Nucleus accumbens (tissue), 56 donors: ENCODE measurements at places on chromosomes 16 and 17.

DNA sequence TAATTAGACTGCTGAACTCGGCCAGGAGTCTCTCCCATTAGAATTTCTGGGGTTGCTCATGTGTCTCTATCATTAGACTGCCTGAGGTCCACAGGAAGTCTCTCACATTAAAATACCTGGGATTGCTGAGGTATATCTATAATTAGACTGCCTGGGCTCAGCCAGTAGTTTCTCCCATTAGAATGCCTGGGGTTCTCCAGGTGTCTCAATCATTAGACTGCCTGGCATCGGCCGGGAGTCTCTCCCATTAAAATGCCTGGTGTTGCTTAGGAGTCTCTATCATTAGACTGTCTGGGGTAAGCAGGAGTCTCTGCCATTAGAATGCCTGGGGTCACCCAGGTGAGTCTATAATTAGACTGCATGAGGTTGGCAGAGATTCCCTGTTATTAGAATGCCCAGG lies 2233.4 kb downstream of the TP53TG3F start:
- DNase-seq, result no peak

DNA sequence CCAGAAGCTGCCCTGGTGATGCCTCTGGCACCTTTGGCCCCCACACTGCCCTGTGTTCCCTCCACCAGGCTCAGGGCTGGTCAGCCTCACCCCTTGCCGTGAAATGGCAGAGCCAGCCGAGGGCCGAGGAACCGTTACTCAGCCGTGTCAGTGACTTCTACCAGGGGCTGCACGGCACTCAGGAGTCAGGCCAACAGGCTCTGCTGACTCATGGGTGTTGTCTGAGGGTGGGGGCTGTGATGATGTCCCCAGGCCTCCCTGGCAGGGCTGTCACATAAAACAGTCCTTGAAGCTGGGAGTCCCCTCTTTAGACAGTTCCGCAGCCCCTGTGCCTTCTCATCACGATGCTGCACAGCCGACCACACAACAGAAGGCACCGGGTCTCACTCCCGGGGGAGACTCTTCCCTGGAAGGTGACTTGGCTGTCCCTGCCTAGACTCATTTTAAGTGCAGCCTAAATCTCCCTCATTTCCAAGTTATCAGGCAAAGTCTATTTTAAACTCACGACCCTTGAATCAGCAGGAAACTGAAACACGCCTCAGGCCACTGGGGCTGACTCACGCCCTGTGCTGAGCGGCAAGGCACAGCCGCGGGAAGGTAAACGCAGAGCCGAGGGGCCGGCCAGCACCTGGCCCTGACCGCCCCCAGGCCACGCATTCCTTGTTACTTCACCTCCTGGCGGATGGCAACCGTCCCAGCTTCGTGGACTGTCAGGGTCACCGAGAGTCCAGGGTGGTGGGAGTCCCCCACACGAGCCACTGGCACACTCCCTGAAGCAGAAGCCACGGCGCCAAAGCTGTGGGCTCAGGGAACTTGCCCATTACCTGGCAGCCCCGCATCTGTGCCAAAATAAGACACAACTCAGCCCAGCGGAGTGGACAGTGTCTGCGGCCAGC lies 102.6 kb downstream of the ZNF778 start:
- no peak for DNase-seq

DNA sequence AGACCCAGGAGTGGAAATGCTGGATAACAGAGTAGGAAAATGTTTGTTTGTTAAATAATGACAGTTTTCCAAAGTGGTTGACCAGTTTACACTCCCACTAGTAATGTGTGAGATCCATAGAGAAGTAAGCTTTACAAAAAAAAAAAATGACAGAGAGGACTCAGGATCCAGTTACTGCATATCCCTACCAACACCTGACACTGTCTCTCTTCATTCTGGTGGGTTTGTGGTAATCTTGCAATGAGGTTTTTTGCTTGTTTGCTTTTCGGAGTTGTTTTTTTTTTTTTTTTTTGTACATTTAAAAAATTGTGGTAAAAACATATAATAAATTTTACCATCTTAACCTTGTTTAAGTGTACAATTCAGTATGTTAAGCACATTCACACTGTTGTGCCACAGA lies 23.6 kb upstream of the HOXB9 start:
- DNase-seq, result no peak

DNA sequence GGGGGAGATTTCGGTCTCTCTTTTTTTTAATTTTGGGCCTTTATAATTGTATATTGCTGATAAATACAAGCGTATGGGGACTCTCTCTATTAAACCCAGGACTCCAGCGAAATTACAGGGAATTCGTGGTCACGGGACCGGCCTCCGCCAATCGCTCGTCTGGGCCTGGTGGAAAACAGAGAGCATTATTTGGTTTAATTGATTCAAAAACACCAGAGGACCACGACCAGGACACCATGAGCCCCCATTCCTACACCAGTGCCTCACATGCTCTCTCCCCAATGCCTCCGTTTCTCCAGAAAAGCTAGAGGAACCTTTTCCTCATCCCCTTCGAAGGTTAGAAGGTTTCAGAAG lies at the start of gene HOXB2:
Gene HOXB2 (minus strand): TSS at position 88 of the 354 bp plus-strand sequence. CDS start 198 bp downstream, outside the sequence.
- no peak for DNase-seq

GRCh38 chr16:59758848-59759247 lies 1024.7 kb upstream of the GOT2 start:
- no peak for DNase-seq

- no peak for DNase-seq
These were observed 10.5 kb upstream of the GSE1 start for GRCh38 chr16:85602402-85603202.

- no peak for DNase-seq
These were observed 36.5 kb downstream of the DHX38 start for GRCh38 chr16:72129976-72130656.

DNA sequence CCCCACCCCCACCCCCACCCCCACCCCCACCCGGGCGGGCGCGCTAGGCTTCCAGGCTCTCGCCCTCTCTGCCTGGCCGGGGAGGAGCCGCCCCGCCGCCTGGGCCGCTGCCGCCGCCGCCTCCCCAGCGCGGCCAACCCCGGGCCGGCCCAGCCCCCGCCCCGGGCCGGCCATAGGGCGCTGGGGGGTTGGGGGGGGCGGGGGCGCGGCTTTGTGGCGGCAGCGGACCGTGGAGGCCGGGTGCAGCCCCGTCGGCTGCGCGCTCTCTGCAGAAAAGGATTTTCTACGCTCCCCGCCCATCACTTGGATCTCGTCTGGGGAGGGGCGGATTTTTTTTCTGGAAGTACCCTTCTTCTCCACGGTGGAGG lies 230.9 kb downstream of the MRTFB start:
- peak; percentile 34 for DNase-seq

- DNase-seq, result no peak
These were observed 19.7 kb downstream of the BAHCC1 start for GRCh38 chr17:81414756-81415516.

DNA sequence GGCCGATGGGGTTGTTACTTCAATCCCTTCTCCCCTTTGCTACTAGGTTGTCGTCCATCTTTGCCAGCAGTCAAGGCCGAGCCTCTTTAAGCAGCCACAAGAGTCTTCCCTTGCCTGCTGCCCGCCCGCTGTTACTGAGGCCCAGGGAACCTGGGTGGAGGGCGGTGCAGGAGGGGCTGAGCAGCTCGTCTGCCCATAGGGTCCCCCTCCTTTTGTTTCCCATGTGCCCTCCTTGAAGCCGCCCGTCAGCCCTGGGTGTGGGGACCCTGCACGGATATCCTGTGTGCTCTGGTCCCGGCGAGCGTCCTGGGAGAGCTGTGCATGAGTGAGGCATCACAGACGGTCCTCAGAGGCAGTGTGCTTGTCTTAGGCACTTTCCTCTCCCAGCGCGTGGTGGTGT lies 37.9 kb upstream of the CAPN15 start:
- no peak for DNase-seq

GRCh38 chr17:68033636-68034451 lies 1.7 kb upstream of the KPNA2 start:
- no peak for DNase-seq

DNA sequence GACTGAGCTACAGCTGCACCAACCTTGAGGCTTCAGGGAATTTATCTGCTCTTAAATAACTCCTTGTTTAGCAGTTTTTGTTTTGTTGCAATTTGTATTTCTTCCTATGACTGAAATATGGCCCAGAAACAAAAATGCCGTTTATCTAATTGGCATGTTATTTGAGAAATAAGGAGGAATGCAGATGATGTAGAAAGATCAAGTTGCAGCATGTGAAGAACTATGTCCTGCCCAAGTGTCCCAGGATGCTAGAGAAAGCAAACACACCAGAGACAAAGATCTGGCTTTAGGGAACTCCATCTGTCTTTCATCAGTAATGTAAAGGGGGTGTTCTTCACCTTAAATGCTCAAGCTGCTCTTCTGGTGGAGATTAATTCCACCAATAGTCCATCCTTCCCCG lies 29.7 kb downstream of the USP31 start:
- DNase-seq, result no peak

DNA sequence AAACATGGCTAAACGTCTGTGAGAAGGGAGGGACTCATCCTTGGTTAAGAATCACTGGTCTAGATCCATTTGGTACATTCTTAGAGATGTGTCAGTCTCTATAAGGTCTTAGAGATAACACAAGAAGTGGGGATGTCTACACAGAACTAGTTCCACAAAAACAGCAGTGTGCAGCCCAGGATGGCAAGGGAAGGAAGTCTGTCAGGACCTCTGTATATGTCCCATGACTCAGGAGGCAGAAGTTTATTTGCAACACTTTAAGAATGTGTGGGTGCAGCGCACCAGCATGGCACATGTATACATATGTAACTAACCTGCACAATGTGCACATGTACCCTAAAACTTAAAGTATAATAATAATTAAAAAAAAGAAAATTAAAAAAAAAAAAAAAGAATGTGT lies 548.5 kb upstream of the SOX9 start:
- DNase-seq, result no peak

DNA sequence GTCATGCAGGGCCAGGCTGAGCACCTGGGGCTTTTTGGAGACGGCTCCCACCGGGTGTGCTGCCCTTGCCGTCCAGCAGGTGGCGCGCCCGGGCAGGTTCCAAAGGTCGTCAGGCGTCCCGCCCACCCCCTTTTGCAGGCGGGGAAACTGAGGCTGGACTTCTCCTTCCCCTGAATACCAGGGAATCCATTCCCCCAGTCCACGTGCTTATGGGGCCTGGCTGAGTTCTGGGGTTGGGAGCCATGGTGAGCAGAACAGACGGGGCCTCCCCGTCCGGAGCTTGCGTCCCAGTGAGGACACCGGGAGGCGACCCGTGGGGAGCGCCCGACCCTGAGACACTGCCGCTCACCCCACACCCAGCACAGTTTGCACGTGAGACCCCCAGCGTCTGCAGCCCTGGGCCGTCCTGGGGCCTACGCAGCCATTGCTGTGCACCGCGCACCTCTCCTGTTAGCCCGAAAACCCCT lies 51.8 kb upstream of the JPH3 start:
- DNase-seq, result peak; percentile 10

DNA sequence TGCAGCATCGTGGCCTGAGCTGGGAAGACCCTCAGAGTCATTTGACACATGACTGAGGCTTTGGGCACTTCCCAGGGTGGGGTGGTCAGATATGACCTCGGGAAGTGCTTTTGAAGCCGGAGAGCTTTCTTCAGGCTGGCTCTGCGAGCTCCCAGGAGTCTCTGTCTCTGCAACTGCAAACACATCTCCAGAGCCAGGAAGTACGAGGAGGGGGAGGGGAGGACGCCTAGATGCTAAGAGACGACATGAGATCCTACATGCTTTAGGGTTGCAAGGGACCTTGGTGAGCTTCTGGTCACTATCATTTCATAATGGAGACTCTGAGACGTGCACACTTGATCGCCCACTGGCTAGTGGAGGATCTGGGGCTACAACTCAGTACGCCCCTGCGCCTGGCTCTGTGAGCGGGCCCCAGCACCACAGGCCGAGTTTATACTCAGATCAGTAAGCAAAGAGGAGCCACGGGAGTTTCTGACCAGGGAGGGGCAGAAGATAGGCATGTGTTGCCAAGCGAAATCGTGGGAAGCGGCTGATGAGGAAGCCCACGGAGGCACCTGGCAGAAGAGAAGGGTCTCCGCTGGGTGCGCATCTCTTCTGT lies 527 bp upstream of the MGAT5B start:
- no peak for DNase-seq

DNA sequence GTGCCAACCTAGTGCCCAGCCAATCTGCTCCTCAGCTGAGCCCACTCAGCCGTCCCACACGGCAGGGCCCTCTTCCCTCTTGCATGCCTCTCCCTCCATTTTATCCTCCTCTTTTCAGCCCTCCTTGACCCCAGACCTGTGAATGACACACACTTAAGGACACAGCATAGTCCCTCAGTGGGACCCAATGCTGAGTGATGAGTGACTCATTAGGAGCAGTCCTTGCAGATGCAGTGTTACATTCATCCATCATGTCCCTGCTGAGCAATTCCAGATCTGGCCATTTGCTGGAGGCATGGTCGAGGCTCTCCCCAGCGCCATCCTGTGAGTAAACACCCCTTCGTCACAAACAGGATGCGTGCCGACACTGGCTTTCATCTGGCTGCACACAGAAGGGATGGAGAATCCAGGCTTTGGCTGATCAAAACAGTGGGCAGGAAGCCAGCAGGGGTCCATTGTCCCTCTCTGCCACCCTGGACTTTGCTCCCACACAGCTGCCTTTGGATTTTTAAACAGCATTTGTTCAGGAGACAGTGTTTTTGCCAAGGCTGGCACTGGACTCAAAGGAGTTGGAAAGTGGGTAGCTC lies 122.6 kb downstream of the AXIN2 start:
- DNase-seq, result no peak

GRCh38 chr17:34114174-34114573 lies 140.9 kb upstream of the CCL2 start:
- no peak for DNase-seq

DNA sequence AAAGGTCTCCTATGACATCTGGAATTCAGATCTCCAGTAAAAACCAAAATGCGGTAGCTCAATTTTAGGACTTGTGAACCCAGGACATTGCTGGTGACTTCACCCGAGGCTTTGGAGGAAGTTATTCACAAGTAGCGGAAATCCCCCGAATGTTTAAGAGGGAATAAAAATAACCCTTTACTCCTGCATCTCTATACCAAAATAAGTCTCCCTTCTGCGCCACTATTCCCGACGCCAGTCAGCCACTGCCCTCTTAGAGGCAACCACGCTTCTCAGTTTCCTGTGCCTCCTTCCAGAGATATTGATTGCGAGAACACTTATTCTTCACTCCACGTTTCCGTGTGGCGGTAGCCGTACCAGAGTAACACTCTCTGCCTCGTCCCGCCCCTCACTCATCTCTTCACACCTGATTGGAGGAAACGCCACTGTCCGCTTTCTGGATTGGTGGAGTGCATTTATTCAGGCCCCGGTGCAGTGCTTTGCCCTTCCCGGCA lies 27.4 kb downstream of the EMP2 start:
- DNase-seq, result no peak

DNA sequence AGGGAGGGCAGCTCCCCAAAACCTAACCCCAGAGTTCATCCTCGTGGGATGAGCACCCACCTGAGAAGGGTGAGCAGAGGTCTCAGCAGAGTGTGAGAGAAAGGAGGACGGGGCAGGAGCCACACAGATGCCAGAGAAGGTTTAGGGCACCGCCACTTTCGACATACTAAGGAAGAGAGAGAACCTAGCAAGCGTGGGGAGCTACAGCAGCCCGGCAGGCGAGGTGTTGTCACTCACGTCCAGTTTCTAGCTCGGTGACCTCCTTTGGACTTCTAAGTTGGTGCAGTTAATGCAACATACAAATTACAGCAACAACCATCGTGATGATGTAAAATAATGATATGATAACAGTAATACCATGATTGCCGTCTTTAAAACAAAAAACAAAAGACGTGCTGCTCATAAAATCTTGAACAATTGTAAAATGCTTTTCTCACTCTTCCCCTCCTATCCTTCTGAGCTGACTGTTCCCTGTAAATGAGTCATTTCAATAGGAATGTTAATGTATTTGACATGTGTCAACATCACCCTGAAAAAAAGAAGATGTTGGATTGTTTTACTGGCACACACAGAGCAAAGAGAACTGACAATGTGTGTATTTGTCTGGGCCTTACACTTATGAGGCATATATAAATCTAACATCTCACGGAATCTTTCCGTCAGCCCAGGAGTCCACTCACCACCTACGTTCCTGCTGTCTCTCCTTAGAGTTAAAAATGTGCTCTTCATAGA lies 158.2 kb upstream of the MAF start:
- no peak for DNase-seq
